Neural crest cell (in vitro differentiated cells): ENCODE measurements at places on chromosomes 4 and X.

DNA sequence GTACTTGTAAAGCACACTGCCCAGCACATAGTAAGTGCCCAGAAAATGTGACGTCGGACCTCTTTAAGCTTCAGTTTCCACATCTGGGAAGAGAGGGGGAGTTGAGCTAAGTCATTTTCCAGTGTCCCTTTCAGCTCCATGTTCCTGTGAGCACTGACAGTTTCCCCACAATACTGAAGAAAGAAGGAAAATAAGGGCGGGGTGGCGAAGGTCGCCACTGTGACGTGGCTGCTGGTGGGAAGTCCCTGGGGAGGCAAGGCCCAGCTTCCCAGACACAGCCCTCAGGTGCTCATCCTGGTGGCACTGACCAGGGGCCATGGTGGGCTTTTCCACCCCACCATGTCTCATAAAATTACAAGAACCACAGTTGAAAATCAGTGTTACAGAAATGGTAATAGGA, 121.8 kb downstream of the PTTG2 start:
- DNase-seq: no peak

DNA sequence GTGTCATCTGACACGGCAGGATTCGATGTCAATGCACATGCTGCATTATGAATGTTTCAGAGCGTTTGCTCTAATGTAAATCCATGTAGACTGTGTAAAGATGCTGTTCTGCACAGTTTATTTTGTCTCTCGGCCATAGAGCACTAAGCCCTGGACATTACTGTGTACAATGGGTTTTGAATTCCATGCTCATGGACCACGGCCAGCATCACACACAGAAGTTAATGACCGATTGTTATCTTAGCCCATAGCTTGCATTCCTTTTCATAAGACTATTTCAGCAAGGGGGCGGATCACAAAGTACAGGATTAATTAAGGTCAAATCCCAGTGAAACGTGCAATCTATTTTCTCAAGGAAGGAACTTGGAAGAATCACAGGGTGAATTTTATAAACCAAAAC, 286.1 kb upstream of the TENM3 start:
- no peak for DNase-seq

GRCh38 chrX:38636949-38637819, 75.8 kb downstream of the TSPAN7 start:
- DNase-seq: no peak

DNA sequence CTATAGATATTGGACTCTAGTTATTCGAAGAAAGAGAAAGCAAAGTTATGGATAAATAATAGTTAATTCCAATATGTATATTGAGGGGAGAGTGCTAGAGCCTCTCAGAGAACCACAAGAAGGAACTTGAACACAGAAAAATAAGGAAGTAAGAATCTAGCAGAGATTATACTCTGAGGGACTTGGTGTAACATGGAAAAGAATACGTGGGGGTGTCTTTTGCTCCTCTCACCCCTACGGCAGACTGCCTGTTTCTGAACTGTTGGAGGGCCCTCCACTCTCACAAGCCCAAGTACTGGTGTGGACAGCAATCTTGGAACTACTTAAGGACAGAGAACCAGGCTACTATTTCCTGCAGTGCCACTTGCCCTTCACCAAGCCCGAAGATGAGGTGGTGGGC, 1174.4 kb upstream of the PCDH10 start:
- no peak for DNase-seq

DNA sequence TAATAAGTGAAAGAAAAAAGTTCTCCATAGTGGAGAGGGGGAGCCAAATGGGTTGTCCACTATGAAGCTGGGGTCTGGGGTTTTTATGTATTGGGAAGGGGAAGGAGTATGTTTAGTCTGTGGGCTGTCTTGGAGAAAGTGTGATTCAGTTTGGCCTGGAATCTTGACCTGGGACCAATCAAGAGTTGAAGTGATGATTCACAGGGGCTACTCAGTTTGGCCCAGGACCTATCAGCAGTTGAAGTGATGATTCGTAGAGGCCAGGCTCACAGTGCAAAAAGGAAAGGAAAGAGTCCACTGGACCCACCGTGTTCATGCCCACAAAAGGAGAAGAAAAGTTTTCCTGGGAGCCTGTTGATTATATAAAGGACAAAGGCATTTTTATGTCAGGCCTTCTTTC, 47.3 kb upstream of the RAB9B start:
- no peak for DNase-seq

DNA sequence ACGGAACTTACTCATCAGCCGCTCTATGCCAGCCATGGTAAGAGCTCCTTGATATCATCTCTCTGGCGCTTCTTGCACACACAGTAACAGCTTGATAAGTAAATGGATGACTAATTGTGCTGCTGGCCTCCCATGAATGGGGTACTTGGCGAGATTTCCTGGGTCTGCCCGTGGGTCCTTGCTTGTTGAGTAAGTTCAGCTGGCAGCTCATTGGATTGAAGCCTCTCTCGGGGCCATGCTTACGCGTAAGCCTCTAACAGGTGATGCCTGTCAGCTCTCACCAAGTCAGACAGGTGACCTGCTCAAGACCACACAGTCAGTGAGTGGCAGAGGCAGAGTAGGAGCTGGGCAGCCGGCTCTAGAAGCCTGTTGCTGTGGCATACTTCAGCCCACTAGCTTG, 7.7 kb downstream of the NSG1 start:
- no peak for DNase-seq

- DNase-seq: no peak
Measured at GRCh38 chrX:13669246-13669737, 16.4 kb downstream of the TCEANC start.

DNA sequence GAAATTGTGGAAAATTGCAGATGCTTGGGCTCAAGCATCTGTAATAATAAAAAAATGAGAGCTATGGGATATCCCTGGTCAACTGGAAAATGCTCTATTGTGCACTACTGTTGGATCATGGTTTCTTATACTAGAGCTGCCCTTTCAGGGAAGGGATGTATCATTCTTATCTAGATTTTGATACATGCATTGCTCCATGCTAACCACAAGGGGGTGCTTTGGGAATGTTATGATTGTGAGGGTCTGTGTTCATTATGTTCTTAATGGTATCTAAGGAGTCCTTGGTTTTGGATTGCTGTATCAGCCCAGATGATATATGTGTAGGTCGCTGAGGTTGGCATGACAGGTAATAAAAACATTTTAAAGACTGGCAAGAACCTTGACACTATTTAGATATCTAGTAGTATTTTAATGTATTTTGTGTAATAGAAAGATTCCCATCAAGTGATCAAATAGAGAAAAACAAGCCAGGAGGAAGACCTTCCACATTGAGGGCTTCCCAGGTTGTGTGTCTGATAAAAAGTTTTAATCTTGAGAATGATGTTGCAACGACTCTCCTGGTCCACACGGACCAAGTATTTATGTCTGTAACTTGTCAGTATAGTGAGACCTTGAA, 49.2 kb upstream of the TLR2 start:
- no peak for DNase-seq

GRCh38 chr4:112321776-112322684, 24.9 kb downstream of the ALPK1 start:
- DNase-seq: peak; percentile 77

GRCh38 chr4:7938609-7939376, 868 bp downstream of the AFAP1 start:
- peak; percentile 36 for DNase-seq

GRCh38 chr4:44616621-44617020, 34.8 kb downstream of the YIPF7 start:
- no peak for DNase-seq

DNA sequence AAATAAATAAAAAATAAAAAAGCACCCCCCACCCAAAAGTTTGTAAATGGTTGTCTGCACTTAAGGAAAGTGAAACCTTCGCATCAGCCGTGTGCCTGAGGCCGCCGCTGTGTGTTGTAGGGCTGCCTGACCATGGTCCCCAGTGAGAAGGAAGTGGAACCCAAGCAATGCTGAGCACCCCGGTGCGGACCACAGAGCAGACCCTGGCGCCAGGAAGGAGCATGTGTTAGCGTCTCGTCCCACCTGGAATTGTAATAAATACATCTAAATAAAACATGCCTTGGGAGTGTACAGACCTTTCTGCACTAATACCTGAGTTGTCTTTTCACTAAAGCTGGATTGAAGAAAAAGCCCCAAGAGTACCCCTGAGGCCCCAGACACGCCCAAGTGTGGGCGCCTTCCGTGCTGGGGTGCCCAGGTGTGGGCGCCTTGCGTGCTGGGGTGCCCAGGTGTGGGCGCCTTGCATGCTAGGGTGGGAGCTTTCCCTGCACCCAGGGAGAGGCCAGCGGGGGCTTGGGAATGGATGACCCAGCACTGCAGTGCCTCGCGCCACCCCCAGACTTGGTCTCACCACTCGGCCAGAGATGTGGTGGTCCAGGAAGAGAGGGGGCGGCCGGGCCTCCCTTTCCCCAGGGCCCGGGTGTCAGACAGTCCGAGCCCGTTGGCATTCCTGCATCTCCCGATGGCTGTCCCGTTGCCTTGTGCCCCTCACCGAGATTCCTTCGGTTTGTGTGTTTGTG, 33.7 kb downstream of the HTT-AS start:
- DNase-seq: no peak

DNA sequence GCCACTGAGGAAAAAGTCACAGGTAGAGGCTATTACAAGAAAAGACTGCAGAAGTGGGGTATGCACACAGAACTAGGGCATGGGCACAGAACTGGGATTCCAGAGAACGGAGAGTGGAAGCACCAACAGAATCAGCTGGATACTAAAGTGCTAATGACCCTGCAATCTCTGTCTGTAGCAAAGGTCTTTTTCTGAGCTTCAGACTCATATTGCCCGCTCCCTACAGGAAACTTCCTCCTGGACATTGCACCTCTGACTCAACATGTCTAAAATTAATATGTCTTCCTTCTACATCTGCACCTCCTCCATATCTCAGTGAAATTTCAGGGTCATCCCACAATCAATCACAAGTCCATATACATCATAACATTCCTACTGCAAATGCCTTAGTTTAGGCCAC, 5.3 kb upstream of the CAMK2D start:
- DNase-seq: no peak

DNA sequence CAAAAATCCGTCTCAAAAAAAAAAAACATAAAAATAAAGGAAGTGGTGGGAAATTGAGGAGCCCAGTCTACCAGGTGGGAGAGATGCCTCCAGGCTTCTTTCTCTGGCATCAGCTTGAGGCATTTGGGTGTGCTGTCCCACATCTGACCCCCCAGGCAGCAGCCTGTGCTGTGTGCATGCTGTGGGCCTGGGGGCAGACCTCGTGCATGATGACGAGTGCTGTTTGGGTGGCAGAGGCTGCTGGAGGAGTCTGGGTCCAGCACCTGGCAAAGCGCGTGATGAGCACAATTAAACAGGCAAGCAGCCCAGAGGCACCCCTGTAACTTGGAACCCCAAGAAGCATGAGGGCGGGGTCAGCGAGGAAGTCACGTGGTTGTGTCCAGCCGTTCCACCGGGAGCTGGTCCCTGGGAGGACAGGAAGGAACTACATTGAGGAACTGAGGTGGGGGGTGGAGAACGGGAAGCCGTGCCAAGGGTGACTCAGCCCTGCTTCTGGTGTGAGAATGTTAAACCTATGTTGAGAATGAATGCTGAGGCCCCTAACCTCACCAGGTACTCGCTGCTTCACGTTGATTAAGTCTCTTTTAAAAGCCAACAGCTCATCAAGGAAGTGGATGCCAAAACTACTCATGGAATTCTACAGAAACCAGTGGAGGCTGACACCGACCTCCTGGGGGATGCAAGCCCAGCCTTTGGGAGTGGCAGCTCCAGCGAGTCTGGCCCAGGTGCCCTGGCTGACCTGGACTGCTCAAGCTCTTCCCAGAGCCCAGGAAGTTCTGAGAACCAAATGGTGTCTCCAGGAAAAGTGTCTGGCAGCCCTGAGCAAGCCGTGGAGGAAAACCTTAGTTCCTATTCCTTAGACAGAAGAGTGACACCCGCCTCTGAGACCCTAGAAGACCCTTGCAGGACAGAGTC, 6.1 kb downstream of the TACC3 start:
- no peak for DNase-seq

GRCh38 chr4:76990288-76991080, 40.9 kb downstream of the SEPTIN11 start:
- DNase-seq: no peak

DNA sequence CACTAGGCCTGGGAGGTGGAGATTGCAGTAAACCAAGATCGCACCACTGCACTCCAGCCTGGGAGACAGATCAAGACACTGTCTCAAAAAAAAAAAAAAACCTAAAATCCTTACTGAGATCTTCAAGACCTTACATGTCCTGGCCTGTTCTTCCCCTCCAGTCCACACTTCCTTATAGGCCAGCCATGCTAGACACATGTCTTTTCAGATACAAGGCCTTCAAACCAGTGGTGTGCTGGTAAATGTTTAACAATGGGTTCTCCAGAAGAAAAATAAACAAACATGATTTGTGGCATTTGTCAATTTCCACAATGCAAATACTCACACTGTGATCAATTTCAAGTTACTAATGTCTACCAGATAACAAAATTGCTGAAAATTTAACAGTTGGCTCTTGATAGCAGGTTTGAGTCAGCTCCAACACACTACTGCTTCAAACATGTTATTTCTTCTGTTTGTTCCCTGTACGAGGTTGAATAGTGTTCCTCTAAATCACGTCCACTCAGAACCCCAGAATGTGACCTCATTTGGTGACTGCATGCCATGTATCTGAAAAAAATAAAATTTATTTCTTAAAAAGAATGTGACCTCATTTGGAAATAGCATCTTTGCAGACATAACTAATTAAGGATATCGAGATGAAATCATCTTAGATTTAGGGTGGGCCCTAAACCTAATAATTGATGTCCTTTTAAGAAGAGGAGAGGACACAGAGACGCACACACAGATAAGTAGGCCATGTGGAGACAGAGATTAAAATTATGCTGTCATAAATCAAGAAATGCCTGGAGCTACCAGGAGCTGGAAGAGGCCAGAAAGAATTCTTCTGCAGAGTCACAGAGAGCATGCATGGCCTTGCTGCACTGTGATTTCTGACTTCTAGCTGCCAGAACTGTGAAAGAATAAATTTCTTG, 144.4 kb downstream of the ZNF674 start:
- no peak for DNase-seq

- no peak for DNase-seq
Measured at GRCh38 chr4:142473218-142473959, 372.7 kb downstream of the INPP4B start.

- no peak for DNase-seq
Measured at GRCh38 chr4:100889898-100890297, 372.1 kb upstream of the EMCN start.

GRCh38 chrX:38563030-38563429, 1.7 kb downstream of the TSPAN7 start:
- DNase-seq: no peak

GRCh38 chrX:68121371-68121770, 311.9 kb downstream of the OPHN1 start:
- DNase-seq: no peak

DNA sequence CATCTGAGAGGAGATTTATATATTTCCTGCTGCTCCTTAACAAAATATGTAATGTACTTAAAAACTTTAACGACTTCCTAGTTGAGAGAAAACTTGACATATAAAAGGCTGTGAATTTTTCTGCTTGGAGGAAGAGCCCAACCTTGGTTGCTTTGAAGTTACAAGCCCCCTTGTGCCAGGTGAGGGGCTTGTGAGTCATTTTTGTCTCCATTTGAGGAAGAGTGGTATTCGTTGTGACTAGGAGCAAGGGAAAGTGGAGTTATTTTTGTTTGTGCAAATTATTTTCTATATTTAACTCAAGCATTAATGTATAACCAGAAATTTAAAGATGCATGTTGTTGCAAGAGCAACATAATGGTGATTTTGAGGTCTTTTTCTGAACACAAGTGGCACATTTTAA, 99.0 kb upstream of the DDX3X start:
- no peak for DNase-seq

- peak; percentile 13 for DNase-seq
Measured at GRCh38 chr4:20356565-20356964, 104.9 kb downstream of the SLIT2 start.
